Neural crest cell (in vitro differentiated cells): ENCODE measurements at places on chromosomes 1 and 21. TPM values are rescaled to one million over a fixed set of nuclear protein-coding genes. Genes with fewer than 3 reads are reported as not detected.

HEYL gene
- 4.9 and 5.0 TPM in 2 replicates for total RNA-seq

DNA sequence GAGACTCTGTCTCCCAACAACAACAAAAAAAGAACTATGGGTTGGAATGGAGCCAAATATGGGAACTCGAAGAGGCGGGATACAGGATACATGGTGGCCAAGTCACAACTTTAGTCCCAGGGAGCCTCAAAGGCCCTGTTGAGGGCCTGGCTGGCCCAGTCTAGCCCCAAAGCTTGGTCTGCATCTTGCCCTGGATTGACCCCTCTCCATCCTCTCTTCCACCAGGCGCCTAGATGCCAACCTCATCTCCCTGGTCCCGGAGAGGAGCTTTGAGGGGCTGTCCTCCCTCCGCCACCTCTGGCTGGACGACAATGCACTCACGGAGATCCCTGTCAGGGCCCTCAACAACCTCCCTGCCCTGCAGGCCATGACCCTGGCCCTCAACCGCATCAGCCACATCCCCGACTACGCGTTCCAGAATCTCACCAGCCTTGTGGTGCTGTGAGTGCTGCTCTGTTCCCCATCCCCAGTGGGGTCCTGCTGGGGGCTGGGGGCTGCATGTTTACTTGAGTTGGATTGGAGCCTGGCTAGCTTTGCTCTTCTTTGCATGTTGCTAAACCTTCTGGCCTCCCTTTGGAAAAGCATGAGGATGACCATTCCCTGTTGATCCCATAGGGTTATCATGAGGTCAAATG, 65.5 kb downstream of the UBE2T start:
- no peaks in the 10 kb centered on the region for H3K4me1 ChIP-seq
- no peak overlapping the region for H3K4me3 ChIP-seq
- DNase-seq, result no peak
- H3K27ac ChIP-seq, result no peak overlapping the region

DNA sequence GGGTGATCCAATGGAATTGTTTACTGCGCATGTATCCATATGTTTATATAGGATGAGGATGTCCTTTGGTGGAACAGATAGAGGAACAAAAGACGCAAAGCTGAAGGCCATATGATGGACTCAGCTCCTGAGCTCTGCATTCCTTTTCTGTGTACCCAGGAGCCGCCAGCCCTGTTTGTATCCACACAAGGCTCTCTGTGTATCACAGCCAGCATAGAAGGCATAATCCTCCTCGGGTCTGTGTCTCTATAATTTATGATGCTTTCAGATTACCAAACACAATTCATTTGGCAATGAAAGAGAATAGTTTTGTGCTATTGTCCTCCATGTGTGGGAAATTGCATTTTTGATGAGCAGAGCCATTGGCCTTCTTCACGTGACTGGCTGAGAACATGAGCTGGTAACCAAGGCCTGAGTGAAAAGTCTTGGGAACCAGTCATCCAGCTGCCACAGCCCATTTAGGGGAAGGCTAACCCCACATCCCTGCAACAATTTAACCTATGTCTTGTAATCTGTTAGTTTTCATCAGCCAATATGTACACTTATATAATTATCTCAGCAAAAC, 119.2 kb downstream of the PBX1 start:
- H3K27ac ChIP-seq, result no peak overlapping the region
- no peak overlapping the region for H3K4me3 ChIP-seq
- peaks cover 3% of the 10 kb centered on the region for H3K4me1 ChIP-seq
- no peaks in the 10 kb centered on the region for H3K27me3 ChIP-seq
- peaks cover 4% of the 10 kb centered on the region for H3K36me3 ChIP-seq
- DNase-seq, result no peak

G0S2 gene
- total RNA-seq, result 0.37 and 0.48 TPM in 2 replicates

DNA sequence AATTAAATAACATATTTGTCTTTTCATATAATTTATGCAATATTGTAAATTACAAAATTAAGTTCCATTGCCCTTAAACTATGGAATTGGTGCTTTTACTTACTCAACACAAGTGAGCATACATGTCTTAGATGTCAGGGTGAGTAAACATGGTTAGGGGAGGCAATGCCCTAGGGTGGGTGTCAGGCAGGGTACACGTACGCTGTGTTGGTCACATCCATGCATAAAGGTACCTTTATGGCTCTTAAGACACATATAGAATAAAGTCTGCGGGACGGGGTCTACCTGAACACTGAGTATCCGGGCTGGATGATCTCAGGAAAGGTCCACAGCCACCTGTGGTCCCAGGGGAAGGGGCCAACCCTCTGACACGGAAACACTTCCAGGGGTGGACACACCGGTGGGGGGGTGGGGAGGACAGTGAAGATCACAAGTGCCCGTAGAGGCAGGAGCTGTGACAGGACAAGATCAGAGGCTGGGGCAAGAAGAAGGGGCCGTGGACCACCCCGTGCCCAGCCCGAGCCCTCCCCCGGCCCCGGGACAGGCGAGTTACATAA, 720 bp downstream of the LIN9 start:
- peak; percentile 32 for DNase-seq
- peaks cover 2% of the 10 kb centered on the region for H3K36me3 ChIP-seq
- H3K4me3 ChIP-seq, result peak overlapping the region; percentile 94

CEP104 gene
- total RNA-seq, result 36.2 and 37.3 TPM in 2 replicates

- no peaks in the 10 kb centered on the region for H3K36me3 ChIP-seq
- H3K4me3 ChIP-seq, result no peak overlapping the region
- H3K27me3 ChIP-seq, result no peaks in the 10 kb centered on the region
- DNase-seq, result no peak
Measured at GRCh38 chr1:227322376-227322775, 4.1 kb upstream of the CDC42BPA start.

- no peak overlapping the region for H3K27ac ChIP-seq
- H3K4me3 ChIP-seq, result no peak overlapping the region
- DNase-seq, result no peak
- peaks cover 2% of the 10 kb centered on the region for H3K36me3 ChIP-seq
- H3K27me3 ChIP-seq, result no peaks in the 10 kb centered on the region
Measured at GRCh38 chr1:63946866-63947491, 173.2 kb downstream of the ROR1 start.

- no peaks in the 10 kb centered on the region for H3K27me3 ChIP-seq
- DNase-seq, result no peak
- H3K27ac ChIP-seq, result no peak overlapping the region
- H3K4me3 ChIP-seq, result no peak overlapping the region
Measured at GRCh38 chr1:168893359-168893801, 164.4 kb upstream of the DPT start.

DNA sequence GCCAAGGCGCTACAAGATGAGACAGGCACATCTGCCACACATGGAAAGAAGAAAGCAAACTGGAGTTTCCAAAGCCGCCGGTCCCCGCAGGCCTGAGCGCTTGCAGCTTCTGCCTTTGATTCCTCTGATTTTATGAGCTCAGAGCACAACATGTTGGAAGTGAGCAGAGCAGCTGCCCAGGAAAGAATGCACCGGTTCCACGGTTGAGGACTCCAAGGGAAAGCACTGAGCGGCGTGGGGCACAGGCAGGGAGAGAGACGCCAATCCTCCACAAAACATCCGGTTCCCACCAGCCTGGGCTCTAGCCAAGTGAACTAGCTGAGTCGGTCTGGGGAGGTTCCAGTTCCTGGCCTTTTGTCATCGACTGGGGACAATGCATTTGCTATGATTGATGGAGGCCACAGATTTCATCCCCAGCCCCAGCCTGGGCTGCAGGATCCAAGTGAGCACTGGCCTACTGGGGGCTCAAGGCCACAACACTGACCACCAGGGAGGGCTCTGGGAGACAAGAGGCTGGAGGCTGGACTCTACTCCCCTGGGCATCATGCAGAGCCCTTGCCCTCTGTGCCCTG, 253.1 kb upstream of the IRF2BP2 start:
- H3K4me3 ChIP-seq, result no peak overlapping the region
- no peak for DNase-seq
- H3K27me3 ChIP-seq, result no peaks in the 10 kb centered on the region
- peaks cover 18% of the 10 kb centered on the region for H3K4me1 ChIP-seq

PKN2 gene
- total RNA-seq, result 44.7 and 45.8 TPM in 2 replicates

DNA sequence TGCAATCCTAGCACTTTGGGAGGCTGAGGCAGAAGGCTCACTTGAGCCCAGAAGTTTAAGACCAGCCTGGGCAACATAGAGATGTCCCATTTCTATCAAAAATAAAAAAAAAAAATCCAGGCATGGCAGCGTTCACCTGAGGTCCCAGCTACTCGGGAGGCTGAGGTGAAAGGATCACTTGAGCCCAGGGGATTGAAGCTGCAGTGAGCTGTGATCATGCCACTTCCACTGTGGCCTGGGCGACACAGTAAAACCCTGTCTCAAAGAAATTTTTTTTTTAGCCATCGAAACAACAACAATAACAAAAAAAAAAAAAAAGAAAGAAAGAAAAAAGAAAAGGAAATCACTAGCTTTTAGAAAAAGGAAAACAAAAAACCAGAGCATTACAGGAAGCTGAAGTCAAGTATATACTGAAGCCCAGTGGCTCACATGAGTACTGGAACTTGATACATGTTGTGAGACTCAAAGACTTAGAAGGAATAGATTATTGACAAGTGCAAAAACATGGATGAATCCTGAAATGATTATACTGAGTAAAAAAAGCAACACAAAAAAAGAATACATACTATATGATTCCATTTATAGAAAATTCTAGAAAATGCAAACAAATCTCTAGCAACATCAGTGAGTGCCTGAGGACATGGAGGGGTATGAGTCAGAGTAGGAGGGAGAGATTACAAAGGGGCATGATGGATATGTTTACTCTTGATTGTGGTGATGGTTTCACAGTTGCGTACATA, 6.1 kb upstream of the RABGAP1L start:
- H3K27ac ChIP-seq, result no peak overlapping the region
- H3K27me3 ChIP-seq, result peaks cover 2% of the 10 kb centered on the region
